ENCODE measurements at places on chromosomes 12 and 14.
A peak's percentile ranks its signal among the peaks of the same experiment; 100 is the strongest.

DNA sequence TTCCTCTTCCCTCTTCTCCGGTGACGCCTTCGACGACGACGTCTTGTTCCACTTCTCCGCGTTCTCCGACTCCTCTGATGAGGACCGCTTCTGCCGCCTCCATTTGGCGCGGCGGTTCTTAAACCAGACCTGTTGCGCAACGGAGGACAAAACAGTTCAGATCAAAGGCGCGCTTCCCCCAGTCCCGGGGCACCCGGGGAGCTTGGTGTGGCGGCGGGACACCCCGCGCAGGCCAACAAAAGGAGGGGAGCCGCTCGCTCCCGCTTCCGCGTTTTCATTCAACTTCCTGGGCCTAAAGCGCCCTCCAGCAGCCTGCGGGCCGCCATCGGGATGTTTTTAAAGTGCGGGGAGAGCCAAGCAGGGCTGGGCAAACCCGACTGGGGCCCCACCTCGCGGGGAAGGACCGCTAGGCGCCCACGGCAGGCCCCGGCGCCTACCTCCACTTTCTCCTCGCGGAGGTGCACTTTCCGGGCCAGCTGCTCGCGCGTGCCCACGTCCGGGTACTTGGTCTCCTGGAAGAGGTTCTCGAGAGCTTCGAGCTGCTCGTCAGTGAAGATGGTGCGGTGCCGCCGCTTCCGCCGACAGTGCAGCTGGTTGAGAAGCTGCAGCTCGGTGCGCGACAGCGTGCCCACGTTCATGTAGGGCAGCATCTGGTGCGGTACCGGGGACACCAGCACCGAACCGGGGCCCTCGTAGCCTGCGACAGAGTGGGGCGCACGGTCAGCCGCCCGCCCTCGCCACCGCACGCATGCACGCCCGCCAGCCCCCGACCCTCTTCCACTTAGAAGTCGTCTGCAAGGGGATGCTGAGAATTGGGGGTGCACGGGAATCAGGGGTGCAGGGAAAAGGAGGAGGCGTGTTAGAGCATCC lies 1.2 kb downstream of the GSC start:
- DNase-seq = peak; percentile 16

DNA sequence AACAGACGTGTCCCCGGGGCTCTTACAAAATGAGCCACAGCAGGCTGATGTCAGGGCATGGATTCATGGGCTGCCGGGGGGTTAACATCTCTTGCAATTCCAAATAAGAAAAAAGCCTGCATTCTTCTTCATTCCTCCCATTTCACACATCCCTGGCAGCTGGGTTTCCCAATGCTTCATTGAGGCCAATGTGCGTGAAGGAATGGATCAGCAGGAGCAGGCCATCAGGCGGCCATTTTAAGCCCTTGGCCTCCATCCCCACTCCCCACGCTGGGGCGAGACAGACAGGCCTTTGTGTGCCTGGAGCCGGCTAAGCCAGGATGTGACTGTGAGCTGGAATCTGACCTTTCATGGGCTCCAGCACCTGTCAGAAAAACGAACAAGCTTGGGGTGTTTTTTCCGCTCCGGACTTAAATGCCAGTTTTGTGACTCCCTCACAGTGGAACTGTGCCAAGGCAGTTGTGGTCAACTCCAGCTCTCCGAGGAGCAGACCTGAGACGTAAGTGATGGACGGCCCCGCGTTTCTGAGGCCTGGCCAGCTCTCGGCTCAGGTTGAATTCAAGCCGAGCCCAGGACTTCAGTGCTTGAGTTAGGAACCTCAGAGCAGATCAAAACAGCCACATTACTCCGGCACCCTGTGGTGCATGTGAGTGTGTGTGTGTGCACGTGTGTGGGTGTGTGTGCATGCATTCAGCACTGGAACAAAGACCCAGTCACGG lies 133.1 kb downstream of the TMEM30B start:
- DNase-seq = no peak

GRCh38 chr14:92540472-92541048 lies 27.0 kb downstream of the RIN3 start:
- DNase-seq = no peak

- no peak for DNase-seq
These were observed 170.0 kb upstream of the PRMT8 start for GRCh38 chr12:3320881-3321509.

All from activated naive CD4-positive, alpha-beta T cell treated with Interleukin-2 at 50 U/mL for 16 hours (primary cell).